ENCODE measurements at places on chromosomes 16 and 17.

DNA sequence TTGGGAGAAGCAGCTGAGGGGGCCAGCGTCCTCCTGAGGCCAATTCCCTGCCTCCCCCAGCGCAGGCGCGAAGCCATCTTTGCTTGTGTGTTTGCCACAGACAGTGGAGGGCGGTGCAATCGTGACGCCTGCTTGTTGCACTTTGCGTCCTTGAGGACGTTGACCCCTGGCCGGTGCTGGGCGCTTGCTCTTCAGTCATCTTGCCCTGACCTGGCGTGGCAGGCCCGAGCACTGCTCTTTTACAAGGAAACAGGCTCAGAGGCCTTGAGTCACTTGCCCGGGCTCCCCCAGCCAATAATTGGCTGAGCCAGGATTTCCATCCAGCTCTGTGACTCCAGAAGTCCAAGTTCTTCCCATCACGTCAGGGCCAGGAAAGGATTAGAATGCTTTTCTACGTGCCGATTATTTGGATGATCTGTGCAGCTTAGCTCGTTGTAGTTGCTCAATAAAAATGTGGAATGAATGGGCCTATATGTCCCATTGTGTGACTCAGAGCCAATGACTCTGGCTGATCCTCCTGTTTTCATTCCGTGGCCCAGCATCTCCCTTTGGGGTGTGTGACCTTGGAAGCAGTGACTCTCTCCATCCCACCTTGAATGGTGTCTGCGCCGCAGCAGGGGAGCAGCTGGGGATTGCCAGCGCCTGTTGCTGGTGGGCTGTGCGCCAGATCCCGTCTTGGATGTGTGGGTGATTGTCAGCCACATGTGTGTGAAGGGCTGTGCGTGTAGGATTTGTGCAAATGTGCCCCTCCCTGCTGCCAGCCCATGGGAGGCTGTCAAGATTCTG lies 214.1 kb downstream of the SEC14L1 start:
- DNase-seq, result peak; percentile 87

DNA sequence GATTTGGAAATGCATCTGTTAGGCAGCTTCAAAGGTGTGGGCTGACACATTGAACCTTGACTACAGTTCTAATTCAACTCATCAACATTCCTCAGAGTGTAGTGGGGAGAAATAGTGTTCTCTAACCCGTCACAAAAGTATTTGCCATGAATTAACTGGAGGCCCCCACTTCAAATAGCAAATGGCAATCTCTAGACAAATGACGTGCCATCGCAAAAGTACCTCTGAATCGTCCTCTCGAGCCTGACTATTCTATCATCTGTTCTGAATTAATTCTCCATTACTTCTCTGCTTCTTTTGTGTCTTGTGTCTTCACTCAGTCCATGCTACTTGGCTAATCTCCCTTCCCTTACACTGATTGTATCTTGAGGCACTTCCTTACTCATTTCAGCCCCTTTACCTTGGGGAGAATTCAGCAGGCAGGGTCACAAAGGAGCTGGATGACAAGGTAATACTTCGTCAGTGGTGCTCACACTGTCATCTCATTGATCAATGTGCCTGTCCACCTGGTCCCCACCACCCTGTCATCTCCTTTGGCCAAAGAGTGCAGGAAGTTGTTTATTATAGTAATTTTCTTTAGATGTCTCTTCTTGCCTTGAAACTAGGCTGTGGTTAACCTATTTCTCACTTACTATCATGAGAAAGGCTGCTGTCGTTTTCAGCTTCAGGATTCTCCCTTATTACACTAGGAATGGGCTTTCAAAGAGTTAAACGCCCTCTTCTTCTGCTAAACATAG lies 108.4 kb downstream of the SYCE1L start:
- DNase-seq, result no peak

DNA sequence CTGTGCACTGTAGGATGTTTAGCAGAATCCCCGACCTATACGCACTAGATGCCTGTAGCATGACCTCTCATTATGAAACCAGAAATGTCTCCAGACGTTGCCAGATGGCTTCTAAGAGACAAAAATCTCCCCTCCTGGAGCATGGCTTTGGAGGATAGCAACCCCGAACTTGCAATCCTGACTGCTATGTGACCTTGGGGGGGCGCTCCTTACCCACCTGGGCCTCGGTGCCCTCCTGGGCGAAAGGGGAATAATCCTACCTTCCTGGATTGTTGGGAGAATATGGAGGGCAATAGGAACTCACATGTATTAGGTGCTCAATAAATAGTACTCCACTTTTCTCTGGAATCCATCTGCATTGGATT lies 8.1 kb downstream of the MRM1 start:
- no peak for DNase-seq

- no peak for DNase-seq
Measured at GRCh38 chr17:39598630-39599003, 9.1 kb downstream of the NEUROD2 start.

DNA sequence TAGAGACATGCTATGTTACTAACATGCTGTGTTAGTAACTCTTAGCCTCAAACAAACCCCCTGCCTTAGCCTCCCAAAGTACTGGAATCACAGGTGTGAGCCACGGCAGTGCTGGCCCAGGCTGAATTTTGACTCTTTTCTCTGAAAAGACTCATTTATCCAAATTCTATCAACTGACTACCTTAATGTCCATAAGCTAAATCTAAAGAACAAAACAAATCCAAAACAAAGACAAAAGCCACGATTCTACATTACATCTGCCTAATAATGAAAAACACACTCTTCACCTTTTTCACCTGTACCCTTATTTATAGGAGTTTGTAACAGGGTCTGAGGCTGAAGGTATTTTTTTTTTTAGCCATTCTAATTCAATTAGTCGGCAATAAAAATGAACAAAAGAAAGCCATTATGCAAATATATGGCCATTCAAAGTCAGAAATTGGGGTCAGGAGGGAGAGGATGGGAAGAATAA lies 432.5 kb downstream of the RBFOX1 start:
- DNase-seq, result no peak

DNA sequence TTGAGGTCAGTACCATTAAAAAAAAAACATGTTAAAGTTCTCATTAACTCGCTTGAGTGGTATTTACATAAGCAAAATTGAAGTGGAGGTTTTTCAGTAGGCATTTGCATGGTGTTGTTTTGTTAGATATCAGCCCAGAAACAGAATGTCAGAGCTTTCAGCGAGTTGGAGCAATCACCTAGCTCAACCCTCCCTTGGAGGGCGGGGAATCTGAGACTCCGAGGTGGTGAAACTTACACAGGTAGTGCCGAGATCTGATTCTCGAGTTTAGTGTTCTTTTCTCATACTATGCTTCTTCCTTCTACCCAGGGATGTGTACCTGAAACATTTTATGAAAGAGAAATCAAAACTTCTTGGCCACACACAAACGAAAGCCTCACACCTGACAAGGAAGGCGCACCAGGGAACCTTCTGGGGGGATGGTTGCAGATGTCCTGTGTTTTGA lies 6.6 kb downstream of the SEC14L1 start:
- no peak for DNase-seq

DNA sequence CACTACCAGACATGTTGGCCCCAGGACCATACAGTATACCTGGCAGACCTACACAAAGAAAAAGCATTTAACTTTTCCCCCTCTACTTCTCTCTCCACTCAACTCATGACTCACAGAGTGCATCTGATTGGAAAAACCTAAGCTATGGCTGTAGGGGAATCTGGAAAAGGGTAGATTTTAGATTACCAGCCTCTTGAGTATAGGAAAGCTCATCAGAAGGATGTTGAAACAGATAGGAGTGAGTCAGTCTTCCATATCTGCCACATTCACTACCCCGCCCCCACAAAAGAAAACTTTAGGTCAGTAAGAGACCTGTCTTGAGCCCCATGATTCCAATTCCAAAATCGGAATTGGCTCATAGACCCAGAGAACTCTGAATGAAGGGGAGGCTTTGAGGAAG lies 12.3 kb downstream of the KRT9 start:
- DNase-seq, result no peak

- no peak for DNase-seq
Measured at GRCh38 chr17:7987112-7987893, 15.1 kb upstream of the GUCY2D start.

GRCh38 chr16:75196836-75197235 lies 10.1 kb downstream of the CTRB2 start:
- no peak for DNase-seq

DNA sequence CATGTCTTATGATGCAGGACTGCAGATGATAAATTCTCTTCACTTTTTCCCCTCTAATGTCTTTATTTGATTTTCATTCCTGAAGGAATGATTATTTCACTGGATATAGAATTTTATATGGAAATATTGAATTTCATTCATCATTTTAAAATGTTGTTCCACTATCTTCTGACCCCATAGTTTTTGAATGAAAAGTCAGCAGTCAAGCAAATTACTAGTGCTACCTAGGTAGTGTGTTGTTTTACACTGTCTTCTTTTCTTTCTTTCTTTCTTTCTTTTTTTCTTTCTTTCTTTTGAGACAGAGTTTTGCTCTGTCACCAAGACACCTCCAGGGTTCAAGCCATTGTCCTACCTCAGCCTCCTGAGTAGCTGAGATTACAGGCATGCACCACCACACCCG lies 76.9 kb downstream of the WSB1 start:
- no peak for DNase-seq

GRCh38 chr16:89575247-89576152 lies at the start of gene CPNE7:
Gene CPNE7 (plus strand): TSS chr16:89575758. CDS start chr16:89575898, 140 bp downstream.
- no peak for DNase-seq

GRCh38 chr17:33492731-33493265 lies 199.7 kb upstream of the ASIC2 start:
- DNase-seq, result no peak

- DNase-seq, result no peak
Measured at GRCh38 chr16:78996790-78997189, 603.7 kb downstream of the MAF start.

DNA sequence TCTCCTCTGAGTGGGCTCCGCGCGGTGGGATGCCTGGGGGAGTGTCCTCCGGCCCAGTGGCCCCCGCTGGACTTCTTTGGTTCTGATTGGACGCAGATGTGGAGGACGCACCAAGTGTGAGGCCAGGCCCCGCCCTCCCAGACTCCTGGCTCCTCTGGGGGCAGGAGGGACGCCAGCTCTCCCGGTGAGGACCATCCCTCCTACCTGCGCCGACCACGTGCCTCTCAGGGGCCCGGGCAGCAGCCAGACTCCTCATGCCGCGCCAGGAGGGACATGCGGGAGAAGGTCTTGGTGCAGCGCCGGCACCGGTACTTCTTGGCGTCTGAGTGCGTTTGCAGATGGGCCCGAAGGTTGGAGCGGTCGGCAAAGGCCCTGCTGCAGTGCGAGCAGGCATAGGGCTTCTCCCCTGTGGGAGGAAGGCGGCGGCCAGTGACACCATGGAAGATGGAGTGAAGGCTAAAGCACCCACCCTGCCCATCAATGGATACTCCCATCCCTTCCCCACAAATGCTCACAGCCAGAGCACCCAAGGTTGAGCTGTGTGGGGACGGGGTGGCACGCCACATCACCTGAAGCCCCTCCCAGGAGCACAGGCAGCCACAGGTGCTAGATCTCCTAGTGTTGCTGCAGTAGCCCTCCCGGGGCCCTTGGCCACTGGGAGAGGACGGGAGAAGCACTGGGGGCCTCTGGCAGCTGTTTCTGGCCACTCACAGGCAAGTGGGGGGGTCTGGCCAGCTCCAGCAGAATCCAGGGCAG lies 7.9 kb downstream of the SNAI3 start:
- no peak for DNase-seq

GRCh38 chr17:29764748-29765147 lies 142.0 kb upstream of the CORO6 start:
- DNase-seq, result no peak

- no peak for DNase-seq
Measured at GRCh38 chr17:9936095-9936494, 31.0 kb upstream of the RCVRN start.

- no peak for DNase-seq
Measured at GRCh38 chr16:65657556-65657955, 535.7 kb upstream of the CDH11 start.

GRCh38 chr17:59151591-59151990 lies 3.4 kb downstream of the SKA2 start:
- DNase-seq, result no peak

DNA sequence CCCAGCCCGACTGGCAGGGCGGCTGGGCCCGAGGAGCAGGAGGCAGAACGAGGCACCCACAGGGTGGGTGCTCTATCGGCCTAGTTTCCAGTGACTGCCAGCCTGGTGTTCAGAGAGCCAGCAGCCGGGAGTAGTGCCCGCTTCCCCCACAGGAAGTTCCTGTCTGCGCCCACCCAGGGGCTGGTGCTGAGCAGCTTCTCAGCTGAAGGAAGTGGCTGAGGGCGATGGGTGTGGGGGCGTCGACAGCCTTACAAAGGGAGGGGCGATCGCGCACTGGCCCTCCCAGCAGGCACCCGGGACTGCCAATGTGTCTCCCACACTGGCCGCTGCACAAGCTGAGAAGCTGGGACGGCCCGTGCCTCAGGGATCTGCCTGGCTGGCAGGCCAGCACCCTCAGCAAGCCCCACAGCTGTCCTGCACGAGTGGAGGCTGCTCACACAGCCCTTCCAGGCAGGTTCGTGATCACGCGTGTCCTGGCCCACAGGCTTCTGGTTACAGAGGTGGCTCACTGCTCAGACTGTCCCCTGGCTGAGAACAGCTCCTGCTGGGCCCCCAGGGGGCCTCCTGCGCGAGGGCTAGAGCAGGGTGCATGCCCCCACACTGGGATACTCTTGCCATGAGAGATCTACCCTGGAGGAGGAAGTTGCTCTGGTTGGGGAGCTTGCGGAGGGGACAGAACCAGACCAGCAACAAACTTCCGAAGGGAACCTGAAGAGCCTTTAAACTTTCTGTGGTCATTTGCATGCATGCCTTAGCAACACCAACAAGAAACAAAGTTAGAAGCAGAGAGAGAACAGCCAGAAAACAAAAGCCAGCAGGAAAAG lies 2.5 kb downstream of the RNF166 start:
- peak; percentile 76 for DNase-seq

DNA sequence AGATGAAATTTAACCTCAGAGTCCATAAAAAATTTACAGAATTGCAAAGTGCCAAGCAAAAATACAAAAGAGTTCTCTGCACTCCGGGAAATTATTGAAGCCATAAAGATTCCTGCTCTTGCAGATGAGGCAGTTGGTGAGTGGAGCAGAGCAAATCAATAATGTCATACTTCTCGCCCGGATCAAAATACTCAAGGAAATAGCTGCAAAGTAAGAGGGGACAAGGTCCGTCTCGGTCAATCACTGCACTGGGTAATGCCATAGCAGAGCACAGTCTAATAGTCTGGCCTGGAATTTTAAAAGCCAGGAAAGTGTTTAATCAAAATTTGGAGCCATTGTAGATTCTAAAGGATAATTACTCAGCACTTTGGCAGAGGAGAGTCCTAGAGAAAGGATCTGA lies 58.9 kb downstream of the GP2 start:
- no peak for DNase-seq

GRCh38 chr17:13228225-13228624 lies 210.4 kb upstream of the ELAC2 start:
- no peak for DNase-seq

- no peak for DNase-seq
Measured at GRCh38 chr17:7818746-7819645, 15.0 kb upstream of the KDM6B start.

DNA sequence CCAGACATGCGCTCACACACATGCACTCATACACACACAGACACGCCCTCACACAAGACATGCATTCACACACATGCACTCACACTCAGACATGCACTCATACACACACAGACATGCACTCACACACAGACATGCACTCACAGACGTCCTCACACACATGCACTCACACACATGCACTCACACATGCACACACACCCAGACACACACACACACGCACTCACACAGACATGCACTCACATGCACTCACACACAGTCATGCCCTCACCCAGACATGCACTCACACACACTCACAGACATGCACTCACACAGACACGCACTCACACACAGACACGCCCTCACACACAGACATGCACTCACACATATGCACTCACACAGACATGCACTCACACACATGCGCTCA lies 2.1 kb upstream of the ZNF469 start:
- peak; percentile 19 for DNase-seq

GRCh38 chr17:42675965-42676423 lies 800 bp downstream of the PLEKHH3 start:
- peak; percentile 72 for DNase-seq
